ENCODE measurements at places on chromosomes 7 and 10.

- DNase-seq = no peak
These were observed 67.9 kb downstream of the ADD3 start for GRCh38 chr10:110075686-110076085.

GRCh38 chr10:52653263-52653909, 119.2 kb downstream of the MBL2 start:
- DNase-seq = no peak

GRCh38 chr7:35691366-35691765, 3.6 kb downstream of the HERPUD2 start:
- no peak for DNase-seq

- peak; percentile 26 for DNase-seq
These were observed 136.2 kb downstream of the PRPF18 start for GRCh38 chr10:13722747-13723653.

- no peak for DNase-seq
These were observed 417.1 kb downstream of the MAGI2 start for GRCh38 chr7:79036356-79036755.

- no peak for DNase-seq
These were observed 34.5 kb upstream of the SKAP2 start for GRCh38 chr7:26898891-26899290.

DNA sequence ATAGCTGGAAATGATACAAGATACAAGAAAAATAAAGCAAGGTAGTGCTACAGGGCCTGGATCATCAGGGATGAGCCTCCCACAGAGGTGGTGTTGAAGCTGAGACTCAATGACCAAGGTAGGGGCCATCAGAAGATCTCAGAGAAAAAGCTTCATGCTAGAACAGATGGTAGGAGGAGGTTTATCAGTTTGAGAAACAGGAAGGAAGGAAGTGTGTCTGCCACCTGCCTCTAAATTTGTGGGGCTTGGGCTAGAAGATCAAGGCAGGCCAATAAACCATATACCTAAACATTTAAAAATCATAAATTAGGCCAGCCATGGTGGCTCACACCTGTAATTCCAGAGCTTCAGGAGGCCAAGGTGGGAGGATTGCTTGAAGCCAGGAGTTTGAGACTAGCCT, 410.8 kb upstream of the PRKCQ start:
- DNase-seq = no peak

GRCh38 chr10:102647443-102648268, 3.4 kb downstream of the TRIM8 start:
- no peak for DNase-seq

DNA sequence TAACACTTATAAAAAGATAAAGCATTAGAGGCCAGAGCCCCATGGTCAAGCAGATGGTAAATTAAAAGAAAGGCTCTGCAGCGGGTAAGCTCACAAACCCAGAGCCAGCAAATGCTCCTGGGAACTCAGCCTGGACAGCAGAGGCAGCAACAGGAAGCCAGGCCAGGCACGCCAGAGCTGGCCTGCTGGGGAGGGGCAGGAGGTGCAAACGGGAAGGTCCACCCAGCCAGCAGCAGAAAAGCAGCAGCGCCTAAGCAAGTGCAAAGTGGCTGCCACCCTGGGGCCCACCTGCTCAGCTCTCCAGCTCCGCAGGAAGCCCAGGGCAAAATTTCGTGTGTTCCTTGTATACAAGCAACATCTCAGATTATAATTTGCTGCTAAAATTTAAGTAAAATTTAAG, 82.7 kb upstream of the GPR22 start:
- DNase-seq = no peak

GRCh38 chr10:109773288-109774120, 149.8 kb downstream of the XPNPEP1 start:
- DNase-seq = peak; percentile 11

- no peak for DNase-seq
These were observed 295.9 kb downstream of the PLXNA4 start for GRCh38 chr7:132280335-132280734.

GRCh38 chr10:21293518-21294356, 231.7 kb downstream of the SKIDA1 start:
- no peak for DNase-seq

- no peak for DNase-seq
These were observed 69.0 kb upstream of the FAM180A start for GRCh38 chr7:135817583-135817982.

DNA sequence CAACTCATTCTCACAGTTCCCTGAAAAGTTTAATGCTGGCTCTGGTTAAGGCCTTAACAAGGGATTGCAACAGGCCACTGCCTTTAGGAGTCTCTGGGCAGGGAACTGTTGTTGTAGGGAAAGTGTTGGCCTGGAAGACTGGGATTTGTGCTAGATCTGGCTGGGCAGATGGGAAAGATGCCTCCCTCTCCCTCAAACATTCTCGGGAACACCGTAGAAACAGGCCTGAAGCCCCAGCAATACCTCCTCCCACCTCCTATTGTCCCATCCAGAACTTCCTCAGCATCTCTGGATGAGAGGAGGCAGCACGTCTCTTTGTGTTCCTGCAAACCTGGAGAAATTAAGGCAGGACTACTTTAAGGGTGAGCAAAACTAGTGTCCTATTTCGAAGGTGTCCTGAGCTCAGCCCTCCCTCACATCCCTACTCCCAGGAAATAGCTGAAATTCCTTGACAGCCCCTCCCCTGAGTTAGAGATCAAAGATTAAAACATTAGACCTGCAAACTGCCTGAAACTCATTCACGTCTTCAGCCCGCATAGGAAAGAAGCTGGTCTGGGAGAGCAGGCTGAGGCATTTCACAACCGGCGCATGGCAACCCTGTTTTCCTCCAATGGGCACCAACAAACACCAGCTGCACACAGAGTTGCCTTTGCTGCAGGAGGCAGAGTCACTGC, 10.9 kb upstream of the MAP3K8 start:
- DNase-seq = peak; percentile 75

DNA sequence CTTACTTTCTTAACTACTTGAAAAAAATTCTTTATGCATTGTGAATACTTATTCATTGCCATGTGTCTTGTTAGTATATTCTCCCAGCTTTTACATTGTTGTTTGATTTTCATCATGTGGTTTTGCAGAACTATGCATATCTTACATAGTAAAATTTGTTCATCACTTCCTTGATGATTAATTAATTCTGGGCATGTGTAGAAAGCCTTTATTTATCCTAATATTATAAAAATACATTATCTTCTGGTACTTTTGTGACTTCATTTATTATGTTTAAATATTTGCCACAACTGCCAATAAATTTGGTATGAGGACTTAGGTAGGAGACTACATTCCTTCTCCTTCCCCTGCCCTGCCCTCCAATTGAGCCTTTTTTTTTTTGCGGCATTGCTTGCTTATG, 166.0 kb upstream of the ZNF32 start:
- no peak for DNase-seq

GRCh38 chr7:28591725-28592349, 179.5 kb downstream of the CREB5 start:
- DNase-seq = no peak

DNA sequence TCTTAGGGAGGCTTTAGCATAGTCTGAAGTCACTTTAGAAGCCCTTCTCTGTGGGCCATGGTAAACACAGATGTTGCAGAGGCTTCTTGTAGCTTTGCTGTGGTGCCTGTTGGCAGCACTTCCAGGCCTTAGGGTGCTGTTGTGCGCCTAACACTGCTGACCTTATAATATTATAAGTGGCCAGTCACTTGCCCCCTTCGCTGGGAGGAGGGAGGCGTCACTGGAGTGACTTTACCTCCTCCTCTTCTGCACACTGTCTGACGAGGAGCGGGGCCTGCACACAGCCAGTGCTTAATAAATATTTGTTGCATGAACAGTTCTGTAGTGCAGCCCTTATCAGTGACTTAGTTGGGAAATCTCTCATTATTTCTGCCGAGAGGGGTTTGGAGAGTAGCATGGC, 63.3 kb downstream of the WDR37 start:
- DNase-seq = no peak

GRCh38 chr10:118971187-118971586, 58.3 kb upstream of the NANOS1 start:
- DNase-seq = no peak

GRCh38 chr7:123289200-123289599, 89.4 kb upstream of the SLC13A1 start:
- DNase-seq = no peak

DNA sequence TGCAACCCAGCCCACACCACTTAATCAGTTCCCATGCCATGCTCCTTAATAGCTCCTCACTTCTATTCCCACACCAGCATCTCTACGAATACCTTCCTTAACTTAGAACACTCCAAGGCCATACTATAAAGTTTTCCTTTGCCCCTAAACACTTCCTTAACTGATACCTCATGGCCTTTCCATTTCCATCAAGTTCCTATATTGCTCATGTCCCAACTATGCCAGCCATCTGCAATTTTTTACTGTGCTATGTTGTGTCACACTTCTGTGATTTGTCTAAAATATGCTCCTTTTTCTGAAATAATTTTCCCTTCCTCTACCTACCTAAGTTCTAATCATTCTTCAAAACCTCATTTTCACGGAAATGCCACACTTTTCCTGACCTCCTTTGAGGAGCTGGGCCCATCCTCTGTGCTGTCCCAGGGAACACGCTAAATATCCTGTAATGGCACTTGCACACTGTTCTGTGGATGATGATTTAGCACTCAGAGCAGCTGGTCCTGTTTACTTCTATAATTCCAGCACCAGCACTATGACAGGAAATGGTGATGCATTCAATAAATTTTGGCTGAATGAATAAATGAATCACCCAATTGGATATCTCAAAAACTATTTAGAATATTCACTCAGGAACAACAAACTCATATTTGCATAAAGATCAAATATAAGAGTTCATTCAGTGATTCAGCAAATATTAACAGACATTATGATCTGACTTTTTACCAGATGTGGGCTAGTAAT, 266.5 kb upstream of the HGF start:
- DNase-seq = no peak

DNA sequence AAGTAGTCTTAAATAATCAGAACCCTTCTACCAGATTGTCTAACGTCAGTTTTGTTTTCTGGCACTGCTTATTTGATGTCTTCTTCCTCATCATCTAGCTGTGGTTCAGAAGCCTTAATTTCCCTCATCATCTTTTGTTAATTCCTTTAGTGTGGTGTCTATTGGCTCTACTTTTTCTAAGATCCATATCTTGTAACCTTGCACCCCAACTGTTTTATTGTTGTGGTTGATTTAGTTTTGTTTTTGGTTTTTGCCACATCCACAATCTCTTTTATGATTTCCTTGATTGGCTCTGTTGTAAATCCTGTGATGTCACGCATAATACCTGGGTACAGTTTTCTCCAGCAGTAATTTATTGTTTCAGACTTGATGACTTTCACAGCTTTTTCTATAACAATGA, 463.5 kb upstream of the TEX47 start:
- DNase-seq = no peak

DNA sequence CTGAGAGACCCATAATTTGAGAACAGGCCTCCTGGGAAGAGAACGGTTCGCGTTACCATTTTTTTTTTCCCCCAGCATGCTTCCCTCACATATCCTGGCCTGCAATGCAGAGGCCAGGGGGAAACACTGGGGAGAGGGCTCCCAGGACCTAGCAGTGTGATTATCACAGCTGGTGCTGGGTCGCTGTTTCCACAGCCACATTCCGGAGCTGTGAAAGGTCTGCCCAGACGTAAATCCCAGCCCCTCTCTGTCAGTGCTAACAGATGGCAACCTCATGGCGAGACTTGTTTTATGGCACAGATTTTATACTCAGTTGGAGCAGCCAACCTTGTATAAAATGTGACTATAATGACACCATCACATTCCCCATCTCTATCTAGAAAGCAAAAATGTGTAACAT, 150.5 kb downstream of the PLXDC2 start:
- DNase-seq = no peak

DNA sequence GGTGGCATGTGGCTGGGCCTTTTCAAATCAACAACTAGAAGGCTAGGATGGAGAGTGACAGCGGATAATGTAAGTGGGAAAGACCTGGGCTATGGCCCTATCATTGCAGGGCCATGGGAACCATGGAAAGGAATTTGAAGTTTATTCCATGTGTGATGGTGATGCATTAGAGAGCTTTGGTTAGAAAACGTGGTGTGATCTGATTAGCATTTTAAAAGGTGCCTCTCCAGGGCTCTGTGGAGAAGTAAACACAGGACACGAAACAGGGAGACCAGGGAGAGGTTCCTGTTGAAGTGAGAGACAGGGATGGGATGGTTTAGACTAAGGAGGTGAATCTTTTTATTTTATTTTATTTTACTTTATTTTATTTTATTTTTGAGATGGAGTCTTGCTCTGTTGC, 749.5 kb downstream of the GATA3 start:
- DNase-seq = no peak

DNA sequence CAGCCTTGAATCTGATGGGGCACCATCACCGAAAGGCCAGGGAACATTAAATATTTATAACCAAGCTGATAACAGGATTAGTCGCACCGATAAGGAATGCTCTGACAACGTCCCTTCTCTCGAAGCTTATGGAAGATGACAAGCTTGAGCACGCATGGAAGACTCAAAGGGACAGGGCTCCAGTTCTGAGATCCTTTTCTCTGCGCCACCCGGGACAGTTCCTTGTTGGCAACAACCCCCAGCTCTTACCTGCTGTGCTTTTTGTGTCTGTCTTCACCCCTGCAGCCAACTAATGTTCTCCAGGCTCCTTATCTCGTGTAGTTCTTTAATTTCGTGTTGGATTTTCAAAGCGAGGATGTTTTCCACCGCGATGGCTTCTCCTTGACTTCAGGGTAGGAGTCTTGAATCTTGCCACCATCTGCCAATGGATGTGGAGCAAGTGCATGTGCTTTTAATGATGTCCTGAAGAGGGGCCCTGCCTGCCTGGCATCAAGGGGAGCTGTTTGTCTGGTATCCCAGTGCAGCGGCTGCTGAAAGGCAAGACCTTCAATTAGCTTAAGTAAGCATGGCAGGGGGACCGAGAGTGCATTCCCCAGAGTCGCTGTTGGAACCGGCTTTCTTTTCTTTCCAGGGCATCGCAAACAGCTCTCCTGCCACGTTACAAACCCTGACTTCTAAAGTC, 354 bp upstream of the FERD3L start:
- peak; percentile 7 for DNase-seq

GRCh38 chr7:99011706-99012404, 132.1 kb downstream of the SMURF1 start:
- DNase-seq = no peak

DNA sequence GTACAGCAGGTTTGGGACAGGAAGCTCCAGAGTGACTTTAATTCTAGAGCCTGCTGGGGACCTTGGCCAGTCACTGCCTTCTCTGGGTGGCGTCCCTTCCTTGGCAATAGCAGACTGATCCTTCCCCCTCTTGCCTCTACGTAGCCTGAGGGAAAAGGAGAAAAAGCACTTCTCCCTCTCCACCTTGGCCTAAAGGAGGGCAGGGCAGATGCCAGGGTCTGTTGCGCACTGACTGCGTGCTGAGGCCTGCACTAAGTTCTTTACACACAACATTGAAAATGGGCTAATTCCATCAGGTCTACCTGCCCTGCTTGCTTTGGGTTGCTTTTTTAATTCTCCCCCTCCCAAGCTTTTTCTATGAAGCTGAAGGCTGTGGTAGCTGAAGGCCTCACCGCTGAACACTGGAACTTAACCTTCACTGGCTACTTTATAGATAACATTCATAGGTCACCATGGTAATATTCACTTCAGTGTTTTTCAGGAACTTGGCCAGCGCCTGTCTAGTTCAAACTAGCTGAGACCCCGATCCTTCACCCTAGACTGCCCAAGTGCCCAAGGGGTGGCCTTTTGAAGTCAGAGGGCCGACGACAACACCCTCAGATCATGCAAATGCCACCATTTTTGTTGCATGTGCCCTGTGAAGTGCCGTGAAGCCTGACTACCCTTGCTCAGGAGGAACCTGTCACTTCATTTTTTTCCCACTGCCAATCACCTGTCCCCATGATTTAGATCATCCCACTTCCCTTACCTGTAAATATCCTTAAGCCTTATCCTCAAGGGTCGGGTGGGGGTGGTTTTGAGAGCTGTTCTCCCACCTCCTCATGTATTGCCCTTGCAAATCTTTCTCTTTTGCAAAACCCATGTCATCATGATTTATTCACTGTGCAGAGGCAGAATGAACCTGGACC, 28.7 kb downstream of the PRF1 start:
- no peak for DNase-seq
